ENCODE measurements at places on chromosomes 6 and 20. TPM values are rescaled to one million over a fixed set of nuclear protein-coding genes. Genes with fewer than 3 reads are reported as not detected.

The PTPRT gene
- total RNA-seq, result not detected

The EYS gene
- total RNA-seq, result not detected

The DOK5 gene
- 3.9 TPM for total RNA-seq

DNA sequence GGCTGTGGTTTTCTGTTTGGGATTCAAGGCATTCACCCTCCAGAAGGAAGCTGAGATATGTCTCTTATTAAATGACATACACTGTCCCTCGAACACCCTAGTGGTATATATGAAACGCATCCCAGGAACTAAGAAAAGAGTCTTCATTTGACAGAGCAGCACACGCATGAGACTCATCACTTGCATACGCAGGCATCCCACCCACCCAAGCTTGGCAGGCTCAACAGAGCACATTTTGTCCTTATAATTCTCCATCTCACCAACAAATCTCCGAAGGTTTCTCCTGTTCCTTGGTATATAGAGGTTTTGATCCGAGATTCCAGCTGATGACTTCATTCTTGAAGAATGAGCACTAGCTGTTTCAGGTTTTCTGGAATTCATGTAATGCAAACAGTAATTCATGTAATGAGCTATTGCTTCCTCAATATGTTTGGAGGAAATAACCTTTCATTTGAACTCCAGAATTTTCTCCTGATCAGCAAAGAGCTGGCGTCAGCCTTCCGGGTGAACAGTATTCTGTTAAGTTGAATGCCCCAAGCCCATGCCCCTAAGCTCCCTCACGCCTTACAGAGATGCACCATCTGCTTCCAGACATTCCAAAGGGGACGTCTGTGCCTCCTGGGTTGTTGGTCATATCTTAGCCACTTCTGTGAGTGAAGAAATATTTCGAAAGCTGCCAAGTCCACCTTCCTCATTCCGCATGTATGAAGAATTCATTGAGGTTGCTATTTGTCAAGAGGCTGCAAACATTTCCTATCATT, 66.0 kb upstream of the CDH4 start:
- no peak for DNase-seq

GRCh38 chr20:35878113-35878625, 76.1 kb downstream of the SCAND1 start:
- no peak for DNase-seq

- DNase-seq, result no peak
Observed at GRCh38 chr20:15222502-15223330, 885.3 kb upstream of the FLRT3 start.

DNA sequence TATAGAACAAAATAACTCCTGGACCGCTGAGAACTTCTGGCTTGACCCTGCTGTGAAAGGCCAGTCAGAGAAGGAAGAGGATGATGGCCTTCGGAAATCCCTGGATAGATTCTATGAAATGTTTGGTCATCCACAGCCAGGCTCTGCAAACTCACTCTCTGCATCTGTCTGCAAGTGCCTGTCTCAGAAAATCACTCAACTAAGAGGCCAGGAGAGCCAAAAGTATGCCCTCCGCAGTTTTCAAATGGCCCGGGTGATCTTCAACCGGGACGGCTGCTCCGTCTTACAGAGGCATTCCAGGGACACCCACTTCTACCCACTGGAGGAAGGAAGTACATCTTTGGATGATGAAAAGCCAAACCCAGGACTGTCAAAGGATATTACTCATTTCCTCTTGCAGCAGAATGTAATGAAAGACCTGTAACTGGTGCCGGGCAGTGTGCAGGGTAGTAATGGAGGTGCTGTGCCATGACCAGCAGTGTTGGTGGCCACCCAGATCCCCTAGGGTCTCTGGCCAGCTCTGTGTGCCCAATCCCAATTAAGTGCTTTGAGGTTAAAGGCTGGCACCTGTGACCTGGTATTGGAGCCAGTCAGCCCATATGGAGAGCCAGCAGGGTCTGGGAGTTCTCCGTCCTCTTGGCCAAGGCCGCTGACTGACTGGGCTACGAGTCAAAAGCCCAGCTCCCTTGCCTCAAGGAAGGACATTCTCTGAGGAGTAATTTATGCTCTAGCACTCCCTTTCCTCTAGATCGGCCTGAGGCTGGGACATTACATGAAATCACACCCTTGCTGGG, 87.1 kb downstream of the TRMT6 start:
- DNase-seq, result no peak

DNA sequence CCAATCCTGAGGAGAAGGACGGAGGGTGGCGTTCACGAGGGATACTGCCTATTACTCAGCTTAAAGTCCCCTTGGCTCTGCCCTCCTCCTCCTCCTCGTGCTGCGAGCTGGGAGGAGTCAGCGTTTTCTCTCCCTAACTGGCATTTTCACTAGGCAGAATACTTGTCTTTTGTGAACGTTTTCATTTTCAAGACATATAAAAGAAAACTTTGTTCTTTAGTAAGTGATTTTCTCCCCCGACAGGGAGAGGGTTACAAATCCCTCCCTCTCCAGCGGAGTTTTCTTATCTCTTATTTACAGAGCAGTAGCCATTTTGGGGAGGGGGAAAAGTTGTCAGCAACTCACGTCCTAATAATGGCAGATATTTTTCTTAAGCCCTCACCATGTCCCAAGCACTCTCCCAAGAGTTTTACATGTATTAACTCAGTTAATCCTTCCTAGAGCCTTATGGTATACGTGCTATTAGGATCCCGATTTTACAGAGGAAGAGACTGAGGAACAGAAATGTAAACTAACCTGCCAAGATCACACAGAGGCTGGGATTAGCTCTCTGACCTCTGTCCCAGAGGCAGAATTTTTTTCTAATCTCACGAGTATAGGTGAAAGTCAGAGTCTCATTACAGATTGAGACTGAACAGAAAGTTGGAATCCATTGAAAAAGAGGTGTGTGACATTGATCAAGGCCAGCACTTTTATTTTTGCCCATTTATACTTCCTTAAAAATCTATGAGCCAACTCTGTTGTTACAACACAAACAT, 30.0 kb upstream of the ZNF217 start:
- DNase-seq, result peak; percentile 38

DNA sequence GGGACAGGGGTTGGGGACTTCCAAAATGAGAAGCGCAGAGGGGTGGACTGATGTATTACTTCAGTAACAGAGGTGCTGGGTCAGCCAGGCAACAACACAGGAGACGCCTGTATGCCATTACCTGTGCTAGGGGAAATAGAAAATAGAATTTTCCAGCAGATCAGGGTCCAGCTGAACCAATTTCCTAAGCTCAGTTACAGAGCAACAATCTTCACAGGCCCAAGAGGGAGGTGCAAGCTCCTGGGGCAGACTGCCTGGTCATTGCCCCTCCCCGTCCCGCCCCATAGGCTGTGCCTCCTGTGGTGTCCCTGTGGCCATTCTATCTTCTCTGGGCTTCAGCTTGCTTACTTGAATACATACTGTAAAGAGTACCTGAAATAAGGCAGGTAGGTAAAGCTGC, 3.7 kb downstream of the KCNK5 start:
- DNase-seq, result no peak

- no peak for DNase-seq
Observed at GRCh38 chr6:53128842-53129241, 19.8 kb downstream of the GCM1 start.

DNA sequence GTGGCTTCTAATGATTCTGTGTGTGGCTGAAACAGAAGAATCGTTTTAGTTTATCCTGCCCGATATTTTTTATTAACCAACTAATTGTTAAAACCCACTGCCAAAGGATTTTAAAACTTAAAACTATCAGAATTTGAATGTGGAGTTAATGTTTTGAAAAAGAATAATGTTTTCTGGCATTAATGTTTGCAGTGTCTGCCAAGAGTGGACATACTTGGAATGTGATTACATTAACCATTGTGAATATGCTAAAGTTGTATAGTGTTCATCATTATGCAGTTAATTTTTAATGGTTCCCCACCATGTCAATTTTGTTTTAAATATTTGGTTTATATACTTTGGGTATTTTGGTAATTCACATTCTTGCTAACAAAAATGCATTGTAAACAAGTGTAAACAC, 24.4 kb downstream of the DCBLD1 start:
- no peak for DNase-seq

All from activated naive CD8-positive, alpha-beta T cell treated with anti-CD3 and anti-CD28 coated beads for 36 hours (primary cell).